Panc1 (cell line): ENCODE measurements at places on chromosomes 5 and 9.

DNA sequence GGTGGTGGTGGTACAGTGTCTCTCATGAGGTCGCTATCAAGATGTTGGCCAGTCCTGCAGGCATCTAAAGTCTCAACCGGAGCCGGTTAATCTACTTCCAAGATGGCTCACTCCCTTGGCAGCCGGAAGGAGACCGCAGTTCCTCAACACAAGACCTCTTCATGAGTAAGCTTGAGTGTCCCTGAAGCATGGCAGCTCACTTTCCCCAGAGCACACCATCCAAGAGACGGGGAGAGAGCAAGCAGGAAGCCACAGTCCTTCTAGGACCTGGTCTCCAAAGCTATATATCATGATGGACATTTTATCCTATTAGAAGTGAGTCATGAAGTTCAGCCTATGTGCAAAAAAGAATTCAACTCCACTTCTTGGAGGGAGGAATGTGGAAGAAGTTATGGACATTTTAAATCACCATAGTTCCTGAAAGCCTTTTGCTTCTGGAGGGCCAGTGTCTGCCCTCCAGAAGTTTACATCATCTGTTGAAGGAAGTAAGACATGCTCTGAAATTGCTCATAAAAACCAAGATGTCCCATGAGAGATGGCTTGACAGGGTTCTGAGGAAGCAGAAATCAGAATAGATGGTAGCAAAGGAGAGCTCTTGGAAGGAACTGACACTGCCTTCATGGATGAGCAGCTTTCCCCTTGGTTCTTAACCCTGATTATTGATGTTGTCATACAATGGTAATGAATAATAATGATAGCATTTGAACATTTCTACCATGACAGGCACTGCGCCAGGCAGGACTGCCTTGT is 21.3 kb downstream of the GALNT10 start:
- DNase-seq = no peak

GRCh38 chr5:154577416-154577815 is 99.4 kb upstream of the HAND1 start:
- DNase-seq = no peak

DNA sequence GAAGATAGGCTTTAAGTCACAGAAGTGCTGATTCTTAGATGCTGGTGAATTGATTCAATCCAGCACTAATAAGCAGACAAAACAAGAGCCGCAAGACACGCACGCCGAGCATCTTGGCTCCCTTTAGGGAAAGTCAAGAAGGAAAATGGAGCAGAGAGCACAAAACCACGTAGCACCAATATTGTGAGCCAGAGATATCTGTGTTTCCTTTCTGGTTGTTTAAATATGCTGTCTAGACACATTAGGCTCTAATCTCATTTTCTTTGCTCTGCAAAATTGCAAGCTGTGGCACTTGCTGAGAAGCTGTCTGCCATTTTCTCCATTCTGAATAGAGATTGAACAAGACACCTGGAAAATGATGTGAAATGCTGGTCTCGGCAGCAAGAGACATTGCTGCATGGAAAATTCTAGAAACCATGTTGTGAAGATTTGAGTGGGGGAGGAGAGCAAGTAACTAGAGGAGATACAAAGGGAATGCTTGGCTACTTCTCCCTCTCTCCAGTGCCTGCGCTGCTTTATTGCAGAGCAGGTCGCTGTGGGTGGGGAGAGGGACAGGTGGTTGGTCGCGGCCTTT is 336.3 kb downstream of the MED10 start:
- DNase-seq = no peak

- no peak for DNase-seq
These were observed 188.8 kb downstream of the COMMD10 start for GRCh38 chr5:116273448-116274242.

DNA sequence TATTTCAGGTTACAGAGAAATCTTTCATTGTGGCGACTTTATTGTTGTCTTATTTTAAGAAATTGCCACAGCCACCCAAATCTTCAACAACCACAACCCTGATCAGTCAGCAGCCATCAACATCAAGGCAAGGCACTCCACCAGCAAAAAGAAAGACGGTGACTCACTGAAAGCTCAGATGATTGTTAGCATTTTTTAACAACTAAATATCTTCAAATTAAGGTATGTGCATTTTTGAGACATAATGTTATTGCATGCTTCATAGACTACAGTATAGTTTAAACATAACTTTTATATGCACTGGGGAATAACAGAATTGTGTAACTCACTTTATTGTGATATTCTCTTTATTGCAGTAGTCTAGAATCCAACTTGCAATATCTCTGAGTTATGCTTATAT is 263.4 kb downstream of the TMEM232 start:
- DNase-seq = no peak

DNA sequence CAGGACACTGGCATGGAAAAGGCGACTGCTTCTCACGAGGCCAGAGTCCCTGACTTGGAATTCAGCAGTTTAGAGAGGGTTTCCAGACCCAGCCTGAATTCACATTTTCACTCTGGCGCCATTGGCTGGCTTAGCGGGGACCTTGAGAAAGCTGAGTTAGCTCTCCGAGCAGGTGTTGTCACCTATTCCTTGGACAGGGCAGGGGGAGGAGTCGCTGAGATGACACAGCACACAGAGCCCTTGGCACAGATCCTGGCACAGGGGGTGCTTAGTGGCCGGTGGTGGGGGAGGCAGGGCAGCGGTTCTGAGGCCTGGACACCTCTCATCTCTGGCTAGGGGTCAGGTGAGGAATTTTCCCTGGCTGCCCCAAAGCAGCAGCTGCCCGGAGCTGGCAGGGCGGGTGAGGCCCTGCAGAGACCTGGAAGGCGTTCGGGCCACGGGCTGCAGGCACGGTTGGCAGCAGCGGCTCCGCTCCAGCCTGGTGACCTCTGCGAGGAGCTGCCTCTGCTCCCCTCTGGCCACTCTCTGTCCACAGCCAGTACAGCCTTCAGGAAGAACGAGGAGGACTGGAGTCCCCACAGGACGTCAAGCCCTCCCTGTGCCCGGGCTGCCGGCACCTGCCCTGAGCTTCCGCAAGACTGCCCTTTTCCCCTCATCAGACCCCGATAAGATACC is 72.4 kb upstream of the RAPGEF1 start:
- no peak for DNase-seq

DNA sequence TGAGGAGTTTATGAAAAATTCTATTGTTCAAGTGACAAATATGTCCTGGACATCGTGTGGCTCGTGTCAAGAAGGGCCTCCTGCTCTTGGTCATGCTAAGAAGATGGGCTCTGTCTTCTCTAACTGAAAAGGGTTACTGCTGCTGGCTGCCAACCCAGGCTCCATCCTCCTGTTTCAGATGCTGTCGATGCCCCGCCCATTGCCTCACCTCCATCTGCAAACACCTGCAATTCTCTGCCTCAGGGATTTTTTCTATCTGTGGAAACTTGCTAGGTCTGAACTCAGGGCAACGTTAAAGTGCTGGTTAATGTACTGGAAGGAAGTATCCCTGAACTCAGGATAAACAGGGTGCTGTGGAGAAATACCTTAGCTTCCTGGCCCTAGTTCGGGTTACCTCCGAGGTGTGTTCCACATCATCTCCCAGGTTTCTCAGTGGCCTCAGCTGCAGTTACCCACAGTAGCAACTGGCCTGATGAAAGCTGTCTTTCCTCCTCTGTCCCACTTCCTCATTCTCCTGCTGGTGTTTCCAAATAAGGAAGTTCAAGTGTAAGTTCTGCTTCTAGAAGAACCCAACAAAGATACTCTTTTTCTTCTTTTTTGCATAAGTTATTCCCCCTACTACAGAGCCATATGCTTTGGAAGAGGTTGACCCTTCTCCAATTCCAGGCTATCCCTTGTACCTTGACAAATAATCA is 151.7 kb upstream of the SMIM23 start:
- DNase-seq = no peak

GRCh38 chr5:31161781-31162181 is 31.7 kb upstream of the CDH6 start:
- no peak for DNase-seq

DNA sequence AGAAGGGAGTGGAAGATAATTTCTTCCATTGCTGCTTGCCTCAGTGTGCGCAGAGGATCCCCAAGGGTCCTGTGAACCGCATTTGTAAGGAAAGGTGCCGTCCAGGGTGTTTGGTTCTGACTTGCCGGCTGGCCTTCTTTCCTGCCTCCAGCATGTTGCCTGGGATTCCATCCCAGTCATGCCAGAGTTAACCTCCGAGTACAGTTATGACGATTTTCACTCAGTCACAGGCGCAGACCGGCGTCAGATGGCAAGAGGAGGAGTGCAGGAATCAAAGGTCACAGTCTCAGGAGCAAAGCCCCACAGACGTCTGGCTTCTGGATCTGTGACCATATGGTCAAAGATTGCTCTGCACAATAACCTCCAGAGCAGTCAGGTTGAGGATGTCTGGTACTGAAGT is 5.9 kb upstream of the GADD45G start:
- no peak for DNase-seq

GRCh38 chr5:146893991-146894390 is 15.4 kb upstream of the PPP2R2B start:
- no peak for DNase-seq

GRCh38 chr9:32877639-32878217 is 94.4 kb downstream of the TMEM215 start:
- DNase-seq = no peak

GRCh38 chr5:159735749-159736660 is 180.3 kb upstream of the ADRA1B start:
- DNase-seq = peak; percentile 13

- no peak for DNase-seq
These were observed 69.0 kb upstream of the SMC2 start for GRCh38 chr9:104025104-104025503.

GRCh38 chr9:112384690-112385089 is 4.8 kb downstream of the HSDL2 start:
- no peak for DNase-seq

DNA sequence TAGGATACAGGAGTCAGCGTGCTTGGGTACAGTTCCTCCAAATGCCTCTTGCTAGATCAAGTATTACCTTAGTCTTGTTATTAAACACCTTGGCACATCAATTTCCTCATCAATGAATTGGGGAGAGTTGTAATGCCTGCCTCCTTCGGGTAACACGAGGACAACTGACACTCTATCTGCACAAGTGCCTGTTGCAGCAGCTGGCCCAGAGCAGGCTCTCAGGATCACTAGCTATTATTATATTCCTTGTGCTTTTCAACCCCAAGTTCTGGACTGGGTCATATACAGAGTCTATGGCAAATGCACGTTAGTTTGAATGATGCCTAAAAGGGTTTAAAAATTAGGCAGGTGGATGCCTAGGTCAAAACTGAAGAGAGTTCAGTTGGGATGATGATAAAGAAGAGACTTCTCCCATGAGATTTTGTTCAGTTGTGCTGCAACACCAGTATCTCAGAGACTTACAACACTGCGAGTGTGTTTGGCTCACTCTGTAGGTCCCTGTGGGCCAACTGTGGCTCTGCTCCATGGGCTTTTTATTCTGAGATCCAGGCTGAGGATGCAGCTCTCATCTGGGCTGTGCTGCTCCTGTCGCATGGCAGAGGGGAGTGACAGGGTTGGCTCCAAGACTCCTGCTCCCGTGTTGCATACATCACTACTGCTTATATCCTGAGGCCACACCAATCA is 41.1 kb upstream of the TEX48 start:
- DNase-seq = no peak

- no peak for DNase-seq
These were observed 780.8 kb upstream of the ARRDC3 start for GRCh38 chr5:92163906-92164305.

DNA sequence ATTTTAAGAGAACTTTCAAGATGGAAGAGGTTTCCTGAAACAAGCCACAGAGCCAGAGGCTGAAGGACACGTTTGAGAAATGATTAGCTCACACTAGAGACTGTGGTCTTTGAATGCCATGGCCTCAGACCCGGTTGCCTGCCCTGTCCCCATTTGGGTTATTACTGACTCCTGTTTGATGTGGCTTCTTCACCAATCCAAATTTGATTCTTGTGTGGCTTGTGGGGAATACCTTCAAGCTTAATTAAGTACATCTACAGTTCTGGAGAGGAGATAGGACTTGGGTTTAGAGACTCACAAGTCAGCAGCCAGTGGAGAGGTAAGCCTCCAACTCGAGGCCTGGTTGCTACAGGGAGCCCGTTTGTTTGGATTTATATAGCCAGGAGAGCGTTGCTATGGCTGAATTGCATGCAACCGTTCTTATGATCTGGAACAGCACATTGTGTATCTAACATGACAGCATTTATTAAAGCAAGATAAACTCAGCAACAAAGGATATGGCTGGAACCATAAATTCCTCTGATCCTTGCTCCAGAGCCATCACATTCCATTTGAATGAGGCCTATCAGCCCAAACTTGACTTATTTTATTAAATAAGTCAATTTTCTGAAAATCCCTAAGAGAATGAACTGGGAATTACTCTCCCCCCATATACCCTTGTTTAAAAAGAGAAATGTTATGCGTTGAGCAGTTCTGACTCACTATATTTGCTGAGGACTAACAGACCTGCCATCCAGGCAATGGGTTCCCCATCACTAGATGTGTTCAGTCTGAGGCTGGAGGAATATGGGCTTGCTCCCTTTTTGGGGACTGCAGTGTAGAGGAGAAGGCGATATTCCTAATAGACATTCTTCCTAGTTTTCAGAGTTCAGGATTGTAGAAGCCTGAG is 88.4 kb upstream of the TNFSF8 start:
- DNase-seq = no peak

- DNase-seq = no peak
These were observed 167.6 kb downstream of the YIPF5 start for GRCh38 chr5:144002876-144003275.

- no peak for DNase-seq
These were observed 52.7 kb downstream of the ITGA1 start for GRCh38 chr5:52840277-52841050.

DNA sequence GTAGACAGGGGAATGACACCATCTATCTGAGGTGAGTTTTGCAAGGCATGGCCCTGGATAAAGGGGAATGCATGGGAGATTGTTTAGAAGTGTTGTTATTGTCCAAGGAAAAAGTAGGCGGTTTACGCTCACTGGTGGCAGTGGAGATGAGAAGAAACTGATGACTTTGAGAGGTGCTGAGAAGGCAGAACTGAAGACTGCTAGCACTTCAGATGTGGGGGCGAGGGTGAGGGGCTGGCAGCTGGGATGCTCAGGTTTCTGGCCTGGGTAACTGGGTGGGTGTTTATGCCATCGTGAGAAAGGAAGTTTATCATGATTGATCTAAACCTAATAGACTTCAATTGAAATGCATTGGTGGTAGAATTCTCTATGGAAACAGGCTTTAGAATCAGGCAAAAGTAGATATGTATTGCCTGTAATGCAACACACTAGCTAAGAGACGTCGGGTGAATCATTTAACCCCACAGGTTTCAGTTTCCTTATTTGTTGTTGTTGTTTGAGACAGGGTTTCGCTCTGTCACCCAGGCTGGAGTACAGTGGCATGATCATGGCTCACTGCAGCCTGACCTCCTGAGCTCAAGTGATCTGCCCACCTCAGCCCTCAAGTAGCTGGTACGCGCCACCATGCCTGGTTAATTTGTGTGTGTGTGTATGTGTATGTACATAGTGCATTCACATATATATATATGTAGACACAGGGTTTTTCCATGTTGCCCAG is 123.5 kb downstream of the SLC24A2 start:
- DNase-seq = no peak

- DNase-seq = no peak
These were observed 10.8 kb upstream of the CCDC69 start for GRCh38 chr5:151234476-151235238.

DNA sequence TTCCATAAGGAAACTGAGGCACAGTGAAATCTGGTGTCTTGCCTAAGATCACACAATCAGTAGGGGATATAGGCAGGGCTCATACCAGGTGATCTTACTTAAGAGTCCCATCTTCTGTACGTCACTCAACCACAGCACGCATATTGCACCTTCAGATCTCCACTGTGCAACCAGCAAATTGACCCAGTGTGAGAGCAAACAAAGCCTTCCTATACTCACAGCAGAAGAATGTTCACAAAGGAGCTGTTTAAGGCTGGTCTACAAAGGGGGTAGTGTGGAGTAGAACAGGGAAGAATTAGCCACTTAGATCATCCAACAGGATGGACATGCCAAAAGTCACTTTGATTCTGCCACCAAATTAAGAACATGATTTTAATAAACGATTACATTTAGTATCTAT is 305.9 kb downstream of the SLIT3 start:
- no peak for DNase-seq
